GM04504 (cell line): ENCODE measurements at places on chromosomes 12 and 14.

- DNase-seq, result no peak
Measured at GRCh38 chr14:56821805-56822610, 11.7 kb upstream of the OTX2 start.

GRCh38 chr12:11834104-11834812 lies 184.8 kb downstream of the ETV6 start:
- DNase-seq, result no peak

DNA sequence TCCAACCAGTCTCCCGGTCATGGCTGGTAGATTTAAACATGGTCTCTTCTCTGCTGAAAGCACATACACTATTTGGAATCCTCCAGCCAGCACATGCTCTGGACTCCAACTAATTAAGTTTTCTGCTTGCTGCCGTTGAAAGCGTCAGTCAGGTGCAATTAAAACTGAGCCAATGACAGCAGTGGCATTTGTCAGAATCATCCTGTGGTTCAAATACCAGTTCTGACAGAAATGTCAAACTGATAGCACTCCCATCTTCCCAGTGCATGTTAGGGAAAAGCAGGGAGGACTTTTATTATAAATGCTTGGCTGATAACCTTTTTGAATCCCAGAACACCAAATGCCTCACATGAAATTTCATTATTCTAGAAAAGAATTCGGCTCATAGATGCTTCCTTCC lies 401.8 kb downstream of the PDZRN4 start:
- DNase-seq, result no peak

DNA sequence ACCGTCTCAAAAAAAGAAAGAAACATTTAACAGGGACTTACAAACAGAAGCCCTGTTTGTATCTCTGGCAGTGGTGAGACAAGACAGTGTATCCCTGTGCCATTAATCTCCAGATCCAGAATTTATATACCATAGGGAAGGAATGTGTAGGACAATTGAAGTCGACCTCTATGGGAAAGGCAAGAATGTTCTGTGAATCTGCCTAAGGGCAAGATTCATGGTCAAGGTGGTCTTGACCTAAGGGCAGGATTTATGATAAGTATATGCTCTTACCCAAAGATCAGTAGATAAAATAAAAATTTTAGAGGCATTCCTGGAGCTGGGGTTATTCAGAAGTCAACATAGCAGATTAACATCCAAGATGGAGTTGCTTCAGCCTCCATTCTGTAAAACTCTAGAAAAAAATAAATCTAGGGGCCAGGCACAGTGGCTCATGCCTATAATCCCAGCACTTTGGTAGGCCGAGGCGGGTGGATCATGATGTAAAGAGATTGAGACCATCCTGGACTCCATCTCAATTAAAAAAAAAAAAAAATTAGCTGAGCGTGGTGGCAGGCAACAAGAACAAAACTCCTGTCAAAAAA lies 21.0 kb upstream of the SP1 start:
- no peak for DNase-seq

GRCh38 chr14:50705026-50705593 lies 37.0 kb upstream of the SAV1 start:
- no peak for DNase-seq

DNA sequence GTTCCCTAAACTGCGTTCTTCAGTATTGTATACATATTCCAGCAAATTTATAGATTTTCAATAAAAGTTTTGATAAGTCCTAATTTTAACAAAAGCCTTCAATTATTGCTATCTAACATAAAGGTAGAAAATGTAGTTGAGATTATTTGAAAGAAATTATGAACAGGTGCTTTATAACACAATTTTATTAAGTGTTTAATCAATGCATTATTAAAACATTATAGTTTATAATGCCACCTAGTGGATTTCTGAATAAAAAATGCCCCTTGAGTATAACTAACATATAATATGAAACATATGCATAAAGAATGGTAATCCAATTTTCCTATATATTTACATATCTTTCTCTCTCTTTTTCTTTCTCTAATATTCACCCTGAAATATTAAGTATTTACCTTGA lies 515.3 kb downstream of the SLC6A15 start:
- no peak for DNase-seq

- no peak for DNase-seq
Measured at GRCh38 chr12:12996209-12996608, 3.9 kb downstream of the HEBP1 start.

DNA sequence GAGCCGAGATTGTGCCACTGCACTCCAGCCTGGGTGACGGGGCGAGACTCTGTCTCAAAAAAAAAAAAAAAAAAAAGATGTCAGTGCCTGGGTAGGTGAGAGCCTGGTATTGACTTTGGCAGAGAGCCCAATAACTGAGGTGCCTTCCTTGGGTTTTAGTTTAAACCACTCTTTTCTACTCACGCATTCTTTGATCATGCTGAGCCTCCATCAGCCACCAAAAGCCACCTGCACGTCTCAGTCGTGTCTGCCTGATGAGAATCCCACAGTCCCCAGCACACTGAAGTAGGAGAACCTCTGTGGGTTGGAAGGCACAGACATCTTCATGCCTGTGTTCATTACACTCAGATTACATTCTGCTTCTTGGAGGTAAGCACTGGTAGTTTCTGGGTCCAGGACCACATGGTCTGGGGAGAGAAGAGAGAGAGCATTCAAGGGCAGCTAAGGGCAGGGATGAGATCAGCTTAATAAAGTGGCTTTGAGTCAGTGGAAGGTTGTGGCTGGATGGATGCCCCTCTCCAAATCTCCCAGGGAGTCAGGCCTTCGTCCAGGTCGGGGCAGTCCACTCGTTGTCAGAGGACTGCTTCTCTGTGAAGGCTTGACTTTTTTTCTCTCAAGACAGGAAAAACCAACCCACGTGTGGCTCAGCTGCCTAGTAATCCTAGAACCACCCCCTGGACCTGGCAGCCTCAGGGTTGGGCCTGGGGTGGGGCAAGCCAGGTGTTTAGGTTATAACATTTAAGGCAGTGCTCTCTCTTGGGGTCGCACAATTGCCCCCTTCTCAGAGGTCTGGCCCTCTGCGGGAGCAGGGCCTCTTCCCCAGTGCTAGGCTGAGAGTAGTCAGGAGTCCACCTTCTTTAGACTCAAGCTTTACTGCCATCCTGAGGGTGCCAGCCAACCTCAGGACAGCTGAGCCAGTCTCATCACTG lies 32.6 kb upstream of the MAX start:
- DNase-seq, result no peak

DNA sequence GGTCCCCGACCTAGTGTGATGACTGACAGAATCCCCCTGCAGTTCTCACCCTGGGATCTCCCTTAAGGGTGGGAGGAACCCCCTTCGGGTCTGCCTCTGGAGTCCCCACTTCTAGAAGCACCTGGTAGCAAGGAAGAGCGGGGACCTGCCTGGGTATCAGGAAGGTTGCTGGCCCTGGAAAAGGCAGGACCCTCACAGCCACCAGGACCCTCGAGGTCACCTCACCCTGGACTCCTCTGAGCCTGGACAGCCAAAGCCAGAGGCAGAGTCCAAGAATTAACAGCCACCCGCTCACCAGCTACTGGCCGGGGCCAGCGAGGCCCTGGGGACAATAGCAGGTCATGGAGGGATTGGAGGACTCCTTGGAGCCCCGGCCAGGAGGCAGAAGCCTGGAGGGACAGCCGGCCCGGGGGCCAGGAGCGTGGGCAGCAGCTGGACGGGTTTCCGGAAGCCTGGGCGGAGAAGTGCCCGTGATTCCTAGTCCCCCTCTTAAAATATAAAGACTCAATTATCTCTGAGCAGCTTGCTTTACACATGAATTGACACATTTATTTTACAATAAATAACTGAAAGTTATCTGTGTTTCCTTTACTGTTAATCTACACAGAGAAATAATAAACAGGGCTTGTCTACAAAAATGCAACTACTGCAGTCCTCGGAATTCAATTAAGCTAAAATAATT lies 17.5 kb downstream of the BCL11B start:
- DNase-seq, result no peak

- no peak for DNase-seq
Measured at GRCh38 chr14:86015511-86015910, 485.6 kb downstream of the FLRT2 start.

- DNase-seq, result no peak
Measured at GRCh38 chr14:100108840-100109593, 43.8 kb downstream of the EVL start.

DNA sequence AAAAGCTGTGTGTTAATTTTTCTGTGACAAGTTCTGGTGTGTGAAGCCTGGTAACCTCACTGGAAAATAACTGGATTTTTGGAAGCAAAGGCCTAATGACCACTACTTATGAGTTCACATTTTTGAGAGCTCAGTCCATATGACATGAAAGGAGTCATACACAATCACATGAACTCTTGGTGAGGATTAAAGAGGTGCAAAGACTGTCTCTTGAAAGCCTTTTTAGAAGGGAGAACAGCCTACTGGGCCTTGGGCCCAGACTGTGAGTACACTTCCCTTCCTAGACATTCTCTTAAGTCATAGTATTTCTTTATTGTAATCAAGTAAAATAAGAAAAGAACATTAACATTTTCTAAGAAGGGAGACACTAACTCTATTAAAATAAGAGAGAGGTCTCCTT lies 176.1 kb downstream of the BCAT1 start:
- DNase-seq, result no peak

- DNase-seq, result no peak
Measured at GRCh38 chr14:60722357-60723115, 1.6 kb downstream of the SIX4 start.

DNA sequence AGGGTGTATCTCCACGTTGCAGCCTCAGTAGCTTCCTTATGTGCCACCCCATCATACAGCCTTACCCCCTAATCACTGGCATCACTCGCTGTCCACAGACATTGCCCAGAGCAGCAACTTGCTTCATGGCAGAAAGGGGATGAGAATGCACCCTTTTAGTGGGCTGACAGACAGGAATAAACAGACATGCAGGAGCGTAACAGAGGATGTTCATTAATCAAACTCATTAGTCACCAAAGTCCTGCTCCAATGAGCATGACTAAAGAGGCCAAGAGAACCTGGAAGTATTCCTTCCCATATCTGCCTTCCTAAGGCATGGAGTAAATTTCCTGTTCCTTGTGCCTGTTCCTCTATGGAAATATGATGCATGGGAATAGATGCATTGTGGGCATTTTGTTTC lies 197.0 kb downstream of the PHLDA1 start:
- no peak for DNase-seq

DNA sequence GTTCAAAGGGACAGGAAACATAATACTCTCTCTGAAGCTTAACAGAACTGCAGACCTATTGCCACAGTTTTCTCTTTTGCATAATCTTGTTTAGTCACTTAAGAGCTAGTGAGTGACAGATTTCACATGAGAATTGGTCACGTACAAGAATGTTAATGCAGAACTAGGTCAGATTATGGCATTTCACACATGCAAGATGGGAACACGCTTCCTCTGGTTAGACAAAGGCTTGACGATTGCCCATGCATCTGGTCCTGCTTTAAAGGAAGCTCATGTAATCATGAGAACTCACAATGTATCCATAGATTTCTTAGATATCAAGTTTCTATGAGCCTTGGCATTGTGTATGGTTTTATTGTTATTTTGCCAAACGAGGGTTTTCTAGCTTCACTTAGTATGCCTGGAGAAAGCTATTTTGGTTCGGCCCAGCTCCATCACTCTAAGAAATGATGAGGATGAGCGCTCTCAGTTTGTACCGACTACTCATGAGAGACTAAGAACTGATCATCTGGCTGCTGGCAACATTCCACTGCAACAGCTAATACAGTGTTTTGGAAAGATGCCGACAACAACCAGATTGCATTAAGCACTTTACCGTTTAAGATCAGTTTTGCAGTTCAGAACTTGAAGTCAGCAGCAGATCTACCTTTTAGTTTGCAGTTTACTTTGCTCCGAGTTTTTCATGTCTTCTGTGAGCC lies 380.0 kb downstream of the DIO2 start:
- peak; percentile 40 for DNase-seq

DNA sequence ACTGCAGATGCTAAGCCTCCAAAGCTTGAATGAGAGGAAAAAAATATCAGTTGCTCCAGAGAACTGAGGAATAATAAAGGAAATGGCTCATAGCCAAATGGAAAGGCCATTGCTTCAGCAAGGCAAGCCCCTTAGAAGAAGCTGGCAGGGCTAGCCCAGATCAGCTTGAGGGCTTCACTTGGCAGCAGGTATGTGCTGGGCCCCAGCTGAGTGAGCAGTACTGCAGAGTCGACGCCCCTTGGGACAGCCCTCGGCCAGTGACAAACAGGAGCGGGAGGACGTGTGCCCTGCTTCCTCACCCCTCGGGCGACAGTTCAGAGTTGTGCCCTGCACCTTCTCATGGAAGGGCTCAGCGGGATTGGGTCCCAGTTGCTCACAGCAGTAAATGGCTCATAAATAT lies 1031.2 kb upstream of the TMEM132C start:
- DNase-seq, result no peak

GRCh38 chr14:101248840-101249675 lies 312.2 kb upstream of the DIO3 start:
- DNase-seq, result no peak
